Adrenal gland (tissue), 19 donors: ENCODE measurements at places on chromosomes 16 and 17. TPM values are rescaled to one million over a fixed set of nuclear protein-coding genes. Genes with fewer than 3 reads are reported as not detected.

DNA sequence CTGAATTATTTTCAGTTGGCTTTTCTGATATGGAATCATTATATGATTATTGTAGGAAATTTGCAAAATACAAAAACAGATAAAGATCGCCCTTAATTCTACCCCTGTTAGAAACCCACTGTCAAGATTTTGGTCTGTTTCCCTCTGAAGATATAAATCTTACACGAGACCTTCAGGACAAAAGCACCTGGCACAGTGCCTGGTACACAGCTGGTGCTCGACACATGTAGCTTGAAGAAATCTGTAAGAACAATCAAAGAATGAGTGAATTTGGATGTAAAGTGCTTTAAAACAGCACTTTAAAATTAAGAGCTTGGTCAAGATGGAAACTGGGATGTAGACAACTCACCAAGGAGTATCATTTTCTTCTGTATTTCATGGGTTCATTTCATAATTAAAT lies 181.1 kb downstream of the C16orf78 start:
- DNase-seq = no peak

GRCh38 chr17:28613931-28614381 lies at the start of gene RSKR:
Gene RSKR, minus strand, starts transcription at chr17:28614185. Its CDS starts 24 bp downstream, at chr17:28614161.
- no peak for DNase-seq

Gene RHBDF1
- total RNA-seq = 8.2 TPM

GRCh38 chr16:87458424-87458915 lies 34.4 kb downstream of the ZCCHC14 start:
- DNase-seq = no peak

Gene AGRP
- total RNA-seq = 5.4 TPM

GRCh38 chr16:30925632-30925987 lies 2.2 kb downstream of the FBXL19 start:
- no peak for DNase-seq

DNA sequence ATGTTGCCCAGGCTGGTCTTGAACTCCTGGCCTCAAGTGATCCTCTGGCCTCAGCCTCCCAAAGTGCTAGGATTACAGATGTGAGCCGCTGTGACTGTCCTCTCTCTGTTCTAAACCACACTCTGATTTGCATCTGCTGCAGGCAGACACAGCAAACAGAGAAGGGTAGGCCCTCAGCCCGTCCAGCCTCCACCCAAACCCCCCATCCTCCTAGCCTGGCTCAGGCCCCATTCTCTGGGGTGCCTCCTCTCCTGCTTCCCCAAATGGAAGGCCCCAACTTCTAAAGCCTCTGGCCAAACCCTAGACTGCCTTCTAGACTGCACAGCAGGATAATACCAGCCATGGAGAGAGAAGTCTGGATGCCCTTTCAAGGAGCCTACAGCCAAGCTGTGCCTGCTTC lies 4.1 kb upstream of the GFAP start:
- no peak for DNase-seq

- no peak for DNase-seq
Measured at GRCh38 chr17:15456972-15457722, 10.3 kb downstream of the CDRT4 start.

Gene SNF8
- 126 TPM for total RNA-seq

DNA sequence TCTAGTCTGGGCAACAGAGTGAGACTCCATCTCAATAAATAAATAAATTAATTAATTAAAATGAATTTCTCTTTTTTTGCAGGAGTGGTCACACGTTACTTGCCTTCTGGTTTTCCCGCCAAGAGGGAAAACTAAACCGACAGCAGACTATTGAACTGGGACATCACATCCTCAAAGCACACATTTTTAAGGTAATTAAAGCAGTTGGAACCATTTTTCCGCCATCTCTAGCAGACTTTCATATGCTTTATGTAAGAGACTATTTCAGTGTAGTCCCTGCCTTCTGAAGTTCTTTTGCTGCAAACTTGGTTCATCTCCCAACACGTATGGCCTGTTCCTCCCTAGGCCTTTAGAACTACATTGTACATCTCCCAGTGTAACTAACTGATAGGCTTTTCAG lies 66.5 kb downstream of the CYB561 start:
- DNase-seq = no peak

DNA sequence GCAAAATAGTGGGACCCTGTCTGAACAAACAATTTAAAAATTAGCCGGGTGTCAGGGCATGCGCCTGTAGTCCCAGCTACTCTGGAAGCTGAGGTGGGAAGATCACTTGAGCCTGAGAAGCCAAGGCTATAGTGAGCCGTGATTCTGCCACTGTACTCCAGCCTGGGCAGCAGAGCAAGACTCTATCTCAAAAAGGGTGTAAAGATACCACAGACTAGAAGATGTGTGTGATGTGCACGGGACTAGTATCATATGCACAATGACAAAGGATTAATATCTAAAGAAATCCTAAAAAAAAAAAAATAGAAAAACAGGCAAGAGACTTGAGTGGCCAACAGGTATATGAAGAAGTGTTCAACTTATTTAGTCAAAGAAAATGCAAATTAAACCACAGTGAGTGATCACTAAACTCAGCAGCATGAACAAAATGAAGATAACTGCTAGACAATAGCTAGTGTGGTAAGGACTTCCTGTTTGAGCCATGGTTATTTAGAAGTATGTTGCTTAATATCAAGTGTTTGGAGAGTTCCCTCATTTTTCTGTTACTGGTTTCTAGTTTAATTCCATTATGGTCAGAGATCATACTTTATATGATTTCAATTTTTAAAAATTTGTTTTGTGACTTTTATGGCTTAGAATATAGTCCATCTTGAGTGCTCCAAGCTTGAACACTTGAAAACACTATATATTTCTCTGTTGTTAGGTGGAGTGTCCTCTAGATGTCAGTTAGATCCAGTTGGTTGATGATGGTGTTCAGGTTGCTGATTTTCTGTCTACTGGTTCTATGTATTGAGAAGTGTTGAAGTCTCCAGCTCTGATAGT lies 14.7 kb upstream of the SLX4 start:
- DNase-seq = no peak
